ENCODE measurements at places on chromosomes 13 and 19.

DNA sequence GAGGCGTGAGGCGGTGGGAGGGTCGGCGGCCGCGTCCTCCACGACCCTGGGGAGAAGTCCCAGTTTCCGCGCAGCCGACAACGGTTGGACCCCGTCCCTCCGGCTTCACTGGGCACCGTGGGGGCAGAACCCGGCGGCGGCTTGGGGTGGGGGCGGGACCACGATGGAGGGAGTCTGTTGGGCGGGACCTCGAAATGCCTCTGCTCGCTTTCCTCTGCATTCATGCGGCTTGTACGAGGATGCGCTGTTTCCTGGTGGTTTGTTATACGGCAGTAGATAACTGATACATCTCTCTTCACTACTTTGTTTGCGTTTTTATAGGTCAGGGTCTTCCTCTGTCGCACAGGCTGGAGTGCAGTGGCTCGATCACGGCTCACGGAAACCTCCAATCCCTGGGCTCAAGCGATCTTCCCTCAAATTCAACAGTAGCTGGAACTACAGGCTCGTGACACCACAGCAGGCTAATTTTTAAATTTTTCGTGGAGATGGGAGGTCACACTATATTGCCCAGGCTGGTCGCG, 24.6 kb upstream of the ZNF846 start:
- no peak for DNase-seq

- no peak for DNase-seq
Observed at GRCh38 chr19:46733690-46734292, 12.1 kb upstream of the FKRP start.

DNA sequence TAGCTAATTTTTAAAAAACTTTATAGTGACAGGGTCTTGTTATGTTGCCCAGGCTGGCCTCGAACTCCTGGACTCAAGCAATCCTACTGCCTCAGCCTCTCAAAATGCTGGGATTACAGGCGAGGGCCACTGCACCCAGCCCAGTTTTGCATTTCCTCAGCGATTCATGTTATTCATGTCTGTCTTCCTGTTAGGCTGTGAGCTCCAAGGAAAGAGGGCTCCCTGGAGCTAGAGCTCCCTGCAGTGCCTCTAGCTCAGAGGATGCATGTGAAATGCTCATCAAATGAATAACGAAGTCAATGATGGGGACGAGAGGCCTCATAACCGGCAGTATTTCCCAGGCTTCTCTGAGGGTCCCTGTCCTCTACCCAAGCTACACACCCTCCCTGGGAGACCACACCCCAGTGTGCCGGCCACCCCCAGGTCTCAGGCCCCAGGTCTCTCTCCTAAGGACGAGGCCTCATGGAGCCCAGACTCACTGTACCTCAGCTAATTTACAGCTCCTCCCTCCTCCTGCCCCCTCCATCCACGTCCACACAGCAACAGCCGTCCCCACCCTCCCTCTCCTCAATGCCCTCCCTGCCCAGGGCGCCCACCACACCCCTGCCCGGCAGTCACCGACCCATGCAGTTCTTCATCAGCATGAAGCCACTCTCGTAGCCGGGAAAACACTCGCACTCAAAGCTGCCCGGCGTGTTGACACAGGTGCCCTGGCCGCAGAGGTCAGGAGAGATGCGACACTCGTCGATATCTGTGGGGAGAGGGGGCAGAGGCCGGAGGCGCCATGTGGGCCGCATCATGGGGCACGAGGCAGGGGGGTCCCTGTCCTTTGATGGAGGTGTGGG, 28.5 kb downstream of the FBN3 start:
- DNase-seq: no peak

DNA sequence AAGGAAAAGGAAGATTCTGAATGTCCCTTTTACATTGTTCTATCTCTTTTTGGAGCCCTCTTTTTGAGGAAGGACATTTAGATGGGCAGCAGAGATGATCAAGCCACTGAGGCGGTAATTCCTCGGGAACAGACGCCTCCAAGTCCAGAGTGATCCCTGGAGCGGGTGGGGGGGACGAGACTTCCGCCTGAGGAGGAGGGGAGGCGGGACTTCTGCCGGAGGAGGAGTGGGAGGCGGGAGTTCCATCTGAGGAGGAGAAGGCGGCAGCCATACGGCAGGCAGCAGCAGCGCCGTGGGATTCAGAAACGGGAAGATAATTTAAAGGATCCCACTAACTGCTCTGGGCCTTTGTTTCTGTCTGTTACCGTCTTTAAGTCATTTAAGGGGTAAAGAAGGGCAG, 37.6 kb upstream of the CD177 start:
- DNase-seq: no peak
